ENCODE measurements at places on chromosomes 6 and 20.

- peak; percentile 59 for DNase-seq
Measured at GRCh38 chr6:28880894-28881780, 42.6 kb downstream of the TRIM27 start.

- no peak for DNase-seq
Measured at GRCh38 chr20:31505903-31506302, 8.3 kb upstream of the HM13 start.

GRCh38 chr6:62285612-62286469, at the start of gene KHDRBS2:
Gene KHDRBS2, minus strand, starts transcription at chr6:62286225.
- no peak for DNase-seq

DNA sequence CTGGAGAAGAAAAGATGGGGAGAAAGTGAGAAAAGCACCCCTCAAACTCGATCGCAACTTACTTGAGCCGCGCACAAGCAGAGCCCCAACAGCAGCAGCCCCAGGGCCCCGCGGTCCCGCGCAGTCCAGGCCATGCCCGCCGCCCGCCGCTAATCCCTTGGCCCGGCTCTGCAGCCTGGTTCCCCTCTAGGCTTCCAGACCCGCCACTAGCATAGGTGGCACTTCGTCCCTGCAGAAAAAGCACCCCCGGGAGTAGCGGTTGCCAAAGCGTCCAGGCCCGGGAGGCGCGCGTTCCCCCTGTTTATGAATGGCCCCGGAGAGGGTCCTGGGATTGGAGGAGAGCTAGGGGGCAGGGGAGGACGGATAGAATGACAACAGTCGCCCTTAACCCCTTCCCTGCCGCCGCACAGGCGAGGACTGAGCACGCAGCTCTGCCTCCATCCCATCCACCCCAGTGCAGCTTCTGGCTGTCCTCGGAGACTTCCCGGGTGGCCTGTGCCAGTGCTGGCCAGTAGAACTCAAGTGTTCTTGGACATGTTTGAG, 19.9 kb downstream of the COL9A1 start:
- no peak for DNase-seq

DNA sequence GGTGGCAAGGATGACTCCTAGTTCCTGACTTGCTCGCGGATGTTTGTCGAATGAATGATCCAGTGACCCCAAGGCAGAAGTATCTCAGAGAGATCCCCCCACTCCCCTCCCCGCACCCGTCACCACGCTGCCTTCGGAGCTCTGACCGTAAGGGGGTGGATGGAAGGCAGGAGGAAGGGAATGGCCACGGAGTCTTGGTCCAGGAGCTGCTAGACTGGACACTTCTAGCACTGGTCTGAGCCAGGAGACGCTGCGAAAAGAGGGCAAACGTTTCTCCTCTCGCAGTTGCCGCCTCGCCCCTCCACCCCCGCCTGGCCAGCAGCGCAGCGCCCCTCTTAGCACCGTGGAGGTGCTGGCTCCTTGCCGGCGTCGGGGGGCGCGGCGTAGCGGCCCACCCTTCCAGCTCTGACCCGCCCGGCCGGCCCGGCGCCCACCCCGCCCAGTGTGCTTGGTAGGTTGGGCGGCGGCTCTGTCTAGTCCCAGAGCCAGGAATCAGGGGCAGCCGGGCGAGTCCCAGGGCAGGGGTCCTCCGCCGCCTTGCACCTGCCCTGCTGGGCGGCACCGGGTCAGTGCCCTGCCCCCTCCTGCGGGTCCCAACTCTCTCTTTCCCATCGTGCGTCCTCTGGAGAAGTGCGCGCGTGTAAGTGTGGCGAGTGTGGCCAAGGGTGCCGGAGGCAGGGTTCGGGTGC, 2.4 kb upstream of the DBNDD2 start:
- peak; percentile 9 for DNase-seq

DNA sequence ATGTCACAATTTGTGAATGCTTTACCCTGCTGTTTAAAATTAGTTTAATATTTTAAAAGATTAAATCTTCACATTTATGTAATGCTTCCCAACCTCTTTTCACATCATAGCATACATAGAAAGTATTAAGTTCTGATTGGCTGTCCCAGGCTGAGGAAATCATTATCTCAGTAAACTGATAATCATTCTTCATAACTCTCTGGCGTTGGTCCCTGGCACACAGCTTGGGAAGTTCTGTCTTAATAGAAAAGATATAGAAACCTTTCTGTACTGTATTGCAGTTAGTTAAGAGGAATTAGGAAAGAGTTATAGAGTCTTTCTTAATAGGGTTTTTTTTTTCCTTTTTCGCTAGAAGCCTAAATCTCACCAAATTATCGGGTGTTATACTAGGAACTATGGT, 85.4 kb downstream of the CBFA2T2 start:
- DNase-seq = no peak

DNA sequence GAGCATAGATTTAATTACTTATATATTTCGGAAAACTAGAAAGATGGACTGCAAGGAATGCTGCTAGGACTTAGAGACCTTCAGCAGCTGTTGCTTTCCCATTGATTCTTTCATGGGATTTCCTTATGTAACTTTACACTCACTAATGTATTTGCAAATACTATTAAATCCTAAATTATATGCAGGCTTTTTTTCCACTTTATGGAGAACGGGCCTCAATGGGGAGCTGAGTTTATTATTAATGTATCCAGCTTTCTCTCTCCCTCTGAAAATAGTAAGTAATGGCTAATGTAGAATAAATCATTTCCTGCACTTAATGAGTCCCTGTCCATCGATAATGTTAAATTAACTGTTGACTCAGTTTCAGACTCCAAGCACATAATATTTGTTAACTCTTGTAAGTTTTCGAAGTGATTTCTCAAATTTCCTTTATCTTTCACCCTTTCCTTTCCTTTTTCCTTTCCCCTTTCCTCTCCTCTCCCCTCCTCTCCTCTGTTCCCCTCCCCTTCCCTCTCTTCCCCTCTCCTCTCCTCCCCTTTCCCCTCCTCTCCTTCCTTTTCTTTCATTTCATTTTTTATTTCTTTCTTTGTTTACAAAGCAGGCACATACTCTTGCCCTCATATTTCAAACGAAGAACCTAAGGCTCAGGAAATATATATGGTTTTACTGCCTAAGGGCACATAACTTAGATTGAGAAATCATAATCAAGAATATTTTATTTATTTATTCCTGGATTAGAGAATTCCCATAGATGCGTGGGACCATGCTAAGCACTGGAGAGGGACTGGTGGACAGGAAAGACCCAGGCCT, 503.6 kb downstream of the MMUT start:
- no peak for DNase-seq

DNA sequence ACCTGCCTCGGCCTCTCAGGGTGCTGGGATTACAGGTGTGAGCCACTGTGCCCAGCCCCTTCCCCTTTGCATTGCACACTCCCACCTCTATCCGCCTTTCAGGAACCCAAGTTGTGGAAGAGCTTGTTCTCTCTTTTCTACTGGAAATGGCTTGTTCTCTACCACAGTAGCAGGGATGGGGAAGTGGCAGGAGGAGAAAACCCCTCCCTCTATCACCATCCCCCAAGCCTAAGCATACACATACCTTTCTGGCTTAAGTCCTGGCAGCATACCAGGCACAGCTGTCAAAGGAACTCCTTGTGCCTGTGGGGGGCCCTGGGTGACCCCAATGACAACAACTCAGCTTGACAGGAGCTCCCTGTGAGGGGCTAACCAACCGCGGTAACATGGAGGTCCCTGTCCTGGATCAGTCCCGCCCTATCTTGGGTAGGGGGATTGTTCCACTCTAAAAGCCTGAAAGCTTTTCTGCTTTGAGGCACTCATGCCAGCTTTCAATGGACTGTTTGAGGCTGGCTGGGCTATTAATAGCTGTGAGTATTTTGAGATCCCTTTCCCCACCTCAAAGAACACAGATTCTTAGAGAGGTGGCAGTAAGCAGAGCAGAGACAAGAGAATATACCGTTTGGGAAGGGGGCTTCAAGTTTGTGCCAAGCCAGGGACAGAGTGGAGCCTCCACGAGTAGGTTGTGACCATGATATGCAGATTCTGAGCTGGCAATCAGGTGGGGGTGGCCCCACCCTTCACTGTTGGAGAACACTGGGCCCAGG, 2.3 kb downstream of the KLHDC3 start:
- DNase-seq = no peak

DNA sequence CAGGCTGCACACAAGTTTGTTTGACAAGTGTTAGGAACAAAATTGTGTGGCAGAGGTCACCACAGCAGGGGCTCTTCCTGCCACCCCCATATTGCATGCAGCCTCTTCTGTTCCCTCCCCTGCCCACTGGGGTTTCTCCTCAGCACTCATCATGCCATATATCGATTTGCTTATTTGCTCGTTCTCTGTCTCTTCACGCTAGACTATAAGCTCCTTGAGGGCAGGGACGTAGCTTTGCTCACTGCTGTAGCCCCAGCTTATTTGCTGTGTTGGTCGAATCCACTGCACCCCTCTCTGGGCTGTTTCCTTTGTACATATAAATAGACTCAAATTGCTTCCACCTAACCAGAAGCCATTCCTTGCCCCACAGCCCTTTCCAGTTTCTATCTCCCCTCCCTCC, 19.6 kb downstream of the MAS1 start:
- DNase-seq = no peak

DNA sequence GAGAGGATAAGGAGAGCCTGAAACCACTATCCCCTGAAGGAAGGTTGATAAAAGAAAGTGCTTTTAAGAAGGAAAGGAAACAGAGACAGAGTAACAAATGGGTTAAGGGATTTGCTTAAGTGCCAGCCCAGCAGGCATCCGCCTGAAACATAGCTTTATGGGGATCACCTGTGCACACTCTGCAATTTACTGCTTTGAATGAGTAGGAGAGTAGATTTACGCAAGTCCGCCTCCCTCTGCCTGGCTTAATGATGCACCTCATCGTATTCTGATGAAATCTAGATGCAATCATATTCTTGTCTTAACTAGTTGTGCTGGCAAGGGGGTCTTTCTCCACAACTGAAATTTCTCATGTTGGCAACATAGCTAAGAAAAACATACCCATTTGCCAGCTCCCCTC, 101.1 kb upstream of the ID4 start:
- DNase-seq = no peak

GRCh38 chr20:59696476-59696875, 92.1 kb downstream of the PHACTR3 start:
- no peak for DNase-seq

GRCh38 chr20:20712004-20712473, 405 bp downstream of the RALGAPA2 start:
- DNase-seq = peak; percentile 11

DNA sequence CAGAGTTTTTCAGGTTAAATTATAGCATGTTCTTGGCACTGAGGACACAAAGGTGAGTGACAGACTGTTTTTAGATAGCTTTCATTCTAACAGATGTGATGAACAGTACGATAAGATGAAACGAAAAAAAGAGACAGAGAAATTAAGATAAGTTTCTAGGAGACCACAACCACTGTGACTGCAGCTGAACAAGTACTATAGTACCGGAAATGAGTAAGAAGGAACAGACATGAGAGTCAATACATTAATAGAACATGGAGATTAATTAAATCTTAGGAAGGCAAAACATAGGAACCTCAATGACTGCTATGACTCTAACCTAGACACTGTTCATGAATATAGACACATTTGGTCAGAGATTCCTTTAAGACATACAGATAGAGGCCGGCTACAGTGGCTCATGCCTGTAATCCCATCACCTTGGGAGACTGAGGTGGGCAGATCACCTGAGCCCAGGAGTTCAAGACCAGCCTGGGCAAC, 40.2 kb downstream of the HBS1L start:
- no peak for DNase-seq

GRCh38 chr20:50213531-50214106, 23.0 kb downstream of the CEBPB start:
- no peak for DNase-seq

DNA sequence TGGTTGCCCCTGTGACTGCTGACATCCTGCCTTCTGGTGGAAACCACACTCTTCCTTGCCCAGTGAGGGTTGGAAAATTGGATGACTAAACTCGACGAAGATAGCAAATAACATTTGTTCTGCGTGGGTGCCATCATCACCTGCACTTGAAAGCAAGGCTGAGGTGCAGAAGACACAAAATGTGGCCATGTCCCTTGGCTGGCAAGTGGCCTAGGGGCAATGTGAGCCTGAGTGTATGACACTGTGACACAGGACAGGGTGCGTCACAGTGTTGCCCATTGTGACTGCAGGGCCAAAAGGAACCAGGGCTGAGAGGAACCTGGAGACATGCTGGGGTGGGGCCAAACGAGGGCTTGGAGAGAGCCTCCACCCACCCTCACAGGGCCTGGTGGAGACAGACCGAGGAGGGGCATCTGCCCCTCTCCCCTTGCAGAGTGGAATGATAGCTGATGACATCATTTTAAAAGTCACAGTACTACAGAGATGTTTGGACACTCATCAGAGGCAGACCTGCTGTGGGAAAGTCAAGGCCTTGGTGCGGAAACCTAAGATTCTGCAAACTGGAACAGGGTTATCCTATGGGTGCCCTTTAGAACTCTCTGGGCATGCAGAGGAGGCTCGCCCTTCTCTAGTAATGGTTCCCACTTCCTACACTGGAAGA, 12.8 kb upstream of the HLA-F start:
- no peak for DNase-seq

DNA sequence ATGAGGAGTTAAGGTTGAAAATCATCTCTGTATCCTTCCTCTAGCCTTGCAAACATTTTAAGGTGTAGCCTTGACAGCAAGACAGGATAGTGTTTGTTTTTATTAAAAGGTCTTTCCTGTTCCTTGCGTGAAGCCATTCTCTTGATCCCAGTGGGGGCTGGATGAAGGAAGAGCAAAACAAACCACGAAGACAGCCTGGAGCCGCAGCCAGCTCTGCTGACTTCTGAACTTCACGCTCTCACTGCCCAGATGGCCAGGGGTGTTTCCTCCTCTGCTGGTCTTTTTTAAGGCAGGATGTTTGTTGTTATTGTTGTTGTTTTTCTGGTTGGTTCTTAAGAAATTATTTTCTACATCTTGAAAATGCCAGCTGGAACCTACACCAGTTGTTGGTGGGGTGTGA, 156.4 kb downstream of the MTHFD1L start:
- DNase-seq = peak; percentile 17

DNA sequence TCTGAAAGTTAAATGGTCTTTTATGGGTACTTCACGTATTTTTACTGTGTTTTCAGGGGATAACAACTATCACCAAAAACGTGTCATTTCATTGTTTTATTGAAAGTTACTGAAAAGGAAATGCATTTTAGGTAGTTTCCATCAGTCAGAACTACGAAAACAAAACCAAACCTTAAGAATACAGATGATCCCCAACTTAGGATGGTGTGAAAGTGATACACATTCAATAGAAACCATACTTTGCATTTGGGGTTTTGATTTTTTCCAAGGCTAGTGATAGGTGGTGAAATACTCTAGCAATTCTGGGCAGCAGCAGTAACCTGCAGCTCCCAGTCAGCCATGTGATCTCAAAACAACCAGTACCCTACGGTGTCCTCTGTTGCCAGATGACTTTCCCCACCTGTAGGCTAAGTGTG, 25.9 kb upstream of the EFHC1 start:
- DNase-seq = no peak

DNA sequence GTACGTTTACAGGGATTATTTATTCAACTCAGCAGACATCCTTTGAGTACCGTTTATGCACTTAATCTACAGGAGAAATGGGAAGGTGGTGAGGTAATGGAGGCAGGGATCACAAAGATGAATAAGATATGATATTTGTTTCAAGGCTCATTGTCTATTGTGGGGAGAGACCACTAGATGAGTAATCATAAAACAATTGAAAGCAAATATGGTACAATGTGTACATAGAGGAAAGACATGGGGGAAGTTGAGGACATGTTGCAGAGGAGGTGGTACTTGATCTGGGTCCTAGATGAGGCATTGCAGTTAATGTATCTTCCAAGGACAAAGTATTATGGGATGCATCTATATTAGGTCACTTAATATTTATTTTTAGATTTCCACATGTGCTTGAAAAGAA, 13.7 kb upstream of the CDC5L start:
- DNase-seq = no peak

- DNase-seq = no peak
Measured at GRCh38 chr20:36676701-36677421, 30.9 kb upstream of the SLA2 start.
